Non-pigmented ciliary epithelial cell (primary cell): ENCODE measurements at places on chromosomes 1 and 21.

DNA sequence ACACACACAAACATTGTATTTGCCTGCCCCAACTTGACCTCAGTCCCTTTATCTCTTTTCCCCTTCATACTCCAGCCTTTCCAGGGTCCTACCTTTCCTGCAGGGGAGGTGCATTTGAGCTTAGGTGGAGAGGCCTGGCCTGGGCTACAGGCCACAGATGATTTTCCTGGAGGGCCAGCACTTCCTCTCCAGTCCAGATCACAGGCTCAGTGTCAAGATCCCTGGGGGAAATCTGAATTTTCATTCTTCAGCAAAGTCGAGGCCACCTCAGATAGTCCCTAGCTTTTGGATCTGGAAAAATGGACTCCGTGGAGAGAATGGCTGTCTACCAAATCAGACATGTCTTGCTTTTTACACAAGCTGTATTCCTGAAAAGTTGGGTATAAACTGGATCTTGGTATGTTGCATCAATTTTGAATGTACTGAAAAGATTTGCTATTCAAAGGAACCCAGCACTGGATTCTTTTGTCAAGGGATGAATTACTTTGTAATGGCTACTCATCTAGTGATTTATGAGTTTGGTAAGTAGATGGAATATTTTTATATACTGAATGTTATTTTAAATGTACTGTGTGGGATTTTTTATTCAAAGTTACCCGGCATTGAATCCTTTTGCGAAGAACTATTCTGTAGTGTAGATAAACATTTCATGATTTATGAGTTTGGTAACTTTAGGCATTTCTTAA lies 78.7 kb downstream of the DDR2 start:
- DNase-seq: no peak

DNA sequence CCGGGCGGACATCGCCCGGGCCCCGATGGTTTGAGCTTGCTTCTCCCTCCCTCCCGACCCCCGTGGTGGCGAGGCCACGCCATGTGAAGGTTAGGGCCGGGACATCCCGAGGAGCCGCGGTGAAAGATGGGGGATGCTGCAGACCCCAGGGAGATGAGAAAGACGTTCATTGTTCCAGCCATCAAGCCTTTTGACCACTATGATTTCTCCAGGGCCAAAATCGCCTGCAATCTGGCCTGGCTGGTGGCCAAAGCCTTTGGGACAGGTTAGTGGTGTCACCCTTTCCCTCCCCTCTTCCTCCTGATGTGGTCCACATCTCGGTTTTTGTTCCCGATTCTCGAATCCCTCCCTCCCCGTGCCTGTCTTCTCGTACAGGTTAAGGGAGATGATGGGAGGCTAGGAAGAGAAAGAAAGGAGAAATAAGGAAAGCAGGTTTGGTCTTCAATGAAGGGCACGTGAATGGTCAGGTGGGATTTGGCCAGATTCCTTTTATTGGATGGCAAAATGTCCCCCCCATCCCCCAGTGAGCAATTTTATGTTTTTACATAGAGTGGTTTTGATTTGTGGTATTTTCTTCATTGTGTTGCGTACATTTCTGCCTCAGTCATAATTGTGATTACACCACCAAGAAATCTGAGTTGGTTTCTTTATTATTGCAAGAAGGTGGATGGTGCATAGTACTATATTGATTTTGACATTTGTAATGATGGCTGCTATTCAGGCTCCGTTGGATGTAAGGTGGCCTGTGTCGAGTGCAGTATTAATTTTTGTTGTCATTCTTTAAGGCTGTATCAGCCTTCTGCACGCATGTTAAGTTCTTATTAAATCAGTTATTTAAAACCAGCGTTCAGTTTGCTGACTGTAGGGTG lies 1.2 kb downstream of the CAMSAP2 start:
- DNase-seq: no peak

DNA sequence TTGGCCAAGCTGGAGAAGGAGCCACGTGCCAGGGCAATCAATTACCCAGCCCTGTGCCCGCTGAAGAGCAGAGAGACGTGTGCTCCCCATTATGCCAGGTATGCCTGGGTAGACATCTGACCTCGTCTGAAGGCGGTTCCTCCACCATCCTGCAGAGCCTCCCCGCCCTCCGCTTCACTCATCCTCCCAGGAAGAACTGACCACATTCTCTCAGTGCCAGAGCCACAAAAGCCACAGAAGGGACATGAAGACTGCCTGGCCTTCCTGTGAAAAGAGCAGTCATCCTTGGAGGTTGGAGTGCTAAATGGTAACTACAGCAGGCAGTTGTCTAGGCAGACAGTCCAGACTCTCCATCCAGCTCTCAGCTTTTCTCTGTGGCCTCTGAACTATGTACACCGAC lies 12.0 kb downstream of the SYT2 start:
- no peak for DNase-seq

- no peak for DNase-seq
Observed at GRCh38 chr1:170675865-170676264, 11.9 kb downstream of the PRRX1 start.

GRCh38 chr1:195472291-195472690 lies 1135.9 kb downstream of the KCNT2 start:
- DNase-seq: no peak

GRCh38 chr1:229984992-229985612 lies 81.9 kb upstream of the GALNT2 start:
- no peak for DNase-seq

- peak; percentile 95 for DNase-seq
Observed at GRCh38 chr1:45802343-45803298, 791 bp upstream of the MAST2 start.

DNA sequence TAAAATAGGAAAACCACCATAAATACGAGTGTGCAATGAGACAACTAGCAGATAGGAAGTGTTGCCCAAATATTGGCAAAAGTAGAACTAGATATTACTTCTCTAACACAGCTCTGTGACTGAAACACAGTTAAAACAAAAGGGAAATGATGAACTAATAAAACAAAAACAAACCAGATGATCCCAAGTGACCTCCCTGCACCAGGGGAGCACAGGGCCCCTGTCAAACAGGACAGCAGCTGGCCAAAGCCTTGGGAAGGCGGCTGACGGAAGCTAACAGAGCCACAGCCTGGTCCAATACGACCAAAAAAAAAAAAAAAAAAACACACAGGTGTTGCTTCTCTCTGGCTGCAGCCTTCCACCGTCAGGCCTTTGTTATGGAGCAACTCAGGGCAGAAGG lies 17.8 kb downstream of the ZBTB17 start:
- DNase-seq: no peak

- DNase-seq: peak; percentile 70
Observed at GRCh38 chr1:162404550-162405160, 7.3 kb downstream of the SH2D1B start.

DNA sequence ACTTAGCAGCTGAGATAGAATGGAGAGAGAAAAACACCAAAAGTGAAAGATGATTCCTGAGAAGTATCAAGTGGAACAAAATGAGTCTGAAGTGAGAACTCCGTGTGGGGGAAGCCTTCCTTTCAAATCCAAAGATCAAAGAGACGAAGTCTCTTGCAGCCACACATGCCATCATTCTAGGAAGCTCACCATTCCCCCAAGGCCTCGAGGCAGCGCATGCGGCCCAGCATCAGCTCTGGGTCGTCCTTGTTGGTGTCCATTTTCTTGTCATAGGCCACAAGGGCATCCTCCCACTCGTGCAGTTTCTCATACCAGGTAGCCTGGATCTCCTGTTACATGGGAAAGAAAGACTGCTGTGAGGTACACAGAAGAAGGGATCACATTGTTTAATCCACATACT lies 32.2 kb upstream of the ANGPTL7 start:
- DNase-seq: no peak

GRCh38 chr1:19654386-19654785 lies 10.3 kb downstream of the NBL1 start:
- DNase-seq: no peak

DNA sequence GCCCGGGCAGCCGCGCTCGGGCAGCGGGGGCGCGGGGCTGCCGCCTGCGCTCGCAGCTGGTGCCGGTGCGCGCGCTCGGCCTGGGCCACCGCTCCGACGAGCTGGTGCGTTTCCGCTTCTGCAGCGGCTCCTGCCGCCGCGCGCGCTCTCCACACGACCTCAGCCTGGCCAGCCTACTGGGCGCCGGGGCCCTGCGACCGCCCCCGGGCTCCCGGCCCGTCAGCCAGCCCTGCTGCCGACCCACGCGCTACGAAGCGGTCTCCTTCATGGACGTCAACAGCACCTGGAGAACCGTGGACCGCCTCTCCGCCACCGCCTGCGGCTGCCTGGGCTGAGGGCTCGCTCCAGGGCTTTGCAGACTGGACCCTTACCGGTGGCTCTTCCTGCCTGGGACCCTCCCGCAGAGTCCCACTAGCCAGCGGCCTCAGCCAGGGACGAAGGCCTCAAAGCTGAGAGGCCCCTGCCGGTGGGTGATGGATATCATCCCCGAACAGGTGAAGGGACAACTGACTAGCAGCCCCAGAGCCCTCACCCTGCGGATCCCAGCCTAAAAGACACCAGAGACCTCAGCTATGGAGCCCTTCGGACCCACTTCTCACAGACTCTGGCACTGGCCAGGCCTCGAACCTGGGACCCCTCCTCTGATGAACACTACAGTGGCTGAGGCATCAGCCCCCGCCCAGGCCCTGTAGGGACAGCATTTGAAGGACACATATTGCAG lies 3.0 kb downstream of the ARTN start:
- no peak for DNase-seq

DNA sequence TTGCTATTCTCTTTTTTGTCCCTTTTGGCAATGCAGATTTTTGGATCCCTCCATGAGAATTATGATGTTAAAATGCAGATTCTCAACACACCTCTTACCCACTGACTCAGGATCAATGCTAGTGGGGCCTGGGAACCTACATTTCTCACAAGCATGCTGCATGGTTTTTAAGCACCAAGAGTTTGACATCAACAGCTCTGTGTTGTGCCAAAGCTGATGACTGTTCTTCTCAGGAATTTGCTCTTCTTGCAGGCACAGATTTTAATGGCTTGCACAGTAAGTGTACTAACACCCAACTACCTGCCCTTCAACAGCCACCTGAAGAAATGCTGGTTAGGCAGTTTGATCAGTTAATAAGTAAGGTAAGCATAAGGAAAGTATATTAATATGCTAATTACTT lies 468.7 kb downstream of the PTBP2 start:
- DNase-seq: peak; percentile 15

- no peak for DNase-seq
Observed at GRCh38 chr1:107496002-107496401, 355.2 kb downstream of the NTNG1 start.

- DNase-seq: no peak
Observed at GRCh38 chr21:35297665-35298064, 248.6 kb upstream of the RUNX1 start.

- DNase-seq: no peak
Observed at GRCh38 chr1:213166852-213167251, 115.8 kb downstream of the RPS6KC1 start.

- no peak for DNase-seq
Observed at GRCh38 chr1:12100071-12100470, 37.0 kb downstream of the TNFRSF8 start.

DNA sequence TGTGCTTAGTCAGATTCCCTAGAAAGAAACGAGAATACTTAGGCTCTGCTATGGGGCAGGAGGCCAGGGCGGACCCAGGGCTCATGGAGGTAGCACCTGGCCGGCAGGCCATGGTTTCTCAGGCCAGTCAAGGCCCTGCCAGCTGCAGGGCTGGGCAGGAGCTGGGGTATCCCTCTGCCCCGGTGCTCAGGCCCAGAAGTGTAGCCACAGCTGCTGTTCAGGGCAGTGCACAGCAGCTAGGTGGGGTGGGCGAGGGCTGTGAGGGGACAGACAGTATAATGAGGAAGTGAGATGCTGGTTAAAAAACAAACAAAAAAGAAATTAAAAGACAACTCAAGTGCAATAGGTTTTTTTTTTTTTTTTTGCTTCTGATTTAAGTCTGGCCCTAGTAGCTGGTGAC lies 34.0 kb upstream of the EDN2 start:
- no peak for DNase-seq

GRCh38 chr1:3270403-3271245 lies 183.8 kb upstream of the ARHGEF16 start:
- DNase-seq: no peak

DNA sequence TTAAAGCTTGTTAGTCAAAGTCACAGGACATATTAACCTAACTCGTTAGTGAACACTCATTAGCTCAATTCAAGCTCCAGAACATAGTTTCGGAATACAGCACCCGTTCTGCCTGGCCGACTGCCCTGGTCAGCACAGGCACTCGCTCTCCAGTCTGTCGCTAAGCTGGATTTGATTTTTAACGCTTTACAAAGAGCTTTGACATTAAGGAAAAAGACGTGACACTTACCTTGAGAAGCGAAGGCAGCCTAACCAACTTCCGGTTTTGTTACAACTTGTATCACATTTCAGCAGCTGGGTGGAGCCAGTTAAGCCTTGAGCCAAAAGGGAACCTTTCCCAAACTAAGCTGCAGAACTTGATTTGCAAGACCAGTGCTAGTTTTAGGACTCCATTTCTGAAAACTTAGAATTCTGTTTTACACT lies at the start of gene FRRS1:
TSS of gene FRRS1 (minus strand) at position 258 of the 423 bp plus-strand sequence. CDS start 17,867 bp downstream, outside the sequence.
- peak; percentile 20 for DNase-seq

DNA sequence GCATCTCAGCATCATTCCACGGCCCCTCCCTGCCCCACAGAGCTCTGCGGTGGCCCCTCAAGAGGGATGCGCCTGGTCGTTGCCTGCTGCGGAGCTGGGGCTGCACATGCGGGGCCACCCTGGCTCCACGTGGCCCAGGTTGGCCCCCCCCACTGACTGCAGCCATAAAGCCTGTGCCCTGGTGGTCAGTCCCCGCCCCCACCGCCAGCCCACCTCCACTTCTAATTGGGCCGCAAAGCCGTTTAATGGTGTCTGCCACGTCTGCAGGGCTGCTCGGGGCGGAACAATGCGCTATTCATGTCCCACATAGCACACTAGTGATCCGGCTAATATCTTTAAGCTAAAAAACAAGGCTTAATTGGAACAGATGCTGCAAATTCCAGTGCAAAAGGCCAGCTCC lies 33.5 kb upstream of the ACTRT2 start:
- DNase-seq: no peak

- DNase-seq: no peak
Observed at GRCh38 chr1:158691907-158692306, 5.4 kb upstream of the SPTA1 start.
